CD4-positive, alpha-beta T cell treated with Interleukin-4 for 1 hour (primary cell): ENCODE measurements at places on chromosomes 3 and 15.

GRCh38 chr3:138945709-138946662 is 951 bp downstream of the FOXL2 start:
- DNase-seq: no peak

DNA sequence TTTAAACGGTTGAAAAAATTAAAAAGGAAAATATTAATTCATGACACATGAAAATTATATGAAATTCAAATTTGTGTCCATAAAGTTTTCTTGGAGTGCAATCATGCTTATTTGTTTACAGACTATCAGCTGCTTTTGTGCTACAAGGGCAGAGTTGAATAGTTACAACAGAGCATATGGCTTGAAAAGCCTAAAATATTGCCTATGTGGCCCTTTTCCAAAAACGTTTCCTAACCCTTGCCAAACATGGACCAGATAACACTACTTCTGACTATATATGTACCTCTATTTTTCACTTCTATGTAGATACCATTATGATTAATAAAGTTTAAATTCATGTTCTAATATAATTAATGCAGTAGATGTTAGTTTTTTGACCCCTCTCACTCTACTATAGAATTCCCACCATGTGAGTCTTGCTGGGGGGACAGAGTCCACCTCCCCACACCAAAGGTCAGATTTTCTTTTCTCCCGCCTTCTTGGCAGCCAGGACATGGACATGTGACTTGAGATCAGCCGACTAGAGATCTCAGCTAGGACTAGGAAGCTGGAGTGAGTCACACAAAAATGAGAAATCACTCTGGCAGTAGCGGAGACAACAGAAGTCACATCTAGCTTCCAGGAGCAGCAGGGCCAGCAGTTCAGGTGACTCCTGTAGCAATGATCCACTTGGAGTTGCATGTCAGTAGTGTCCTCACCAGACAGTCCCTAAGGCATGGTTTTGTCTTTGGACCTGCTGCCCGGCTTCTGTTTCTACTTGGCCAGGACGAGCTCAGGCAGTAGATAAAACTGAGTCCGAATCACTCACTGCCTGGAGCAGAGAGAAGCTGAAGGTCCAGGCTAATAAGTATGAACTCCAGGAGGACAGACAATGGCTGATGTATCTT is 22.4 kb downstream of the CIAO2A start:
- DNase-seq: no peak

DNA sequence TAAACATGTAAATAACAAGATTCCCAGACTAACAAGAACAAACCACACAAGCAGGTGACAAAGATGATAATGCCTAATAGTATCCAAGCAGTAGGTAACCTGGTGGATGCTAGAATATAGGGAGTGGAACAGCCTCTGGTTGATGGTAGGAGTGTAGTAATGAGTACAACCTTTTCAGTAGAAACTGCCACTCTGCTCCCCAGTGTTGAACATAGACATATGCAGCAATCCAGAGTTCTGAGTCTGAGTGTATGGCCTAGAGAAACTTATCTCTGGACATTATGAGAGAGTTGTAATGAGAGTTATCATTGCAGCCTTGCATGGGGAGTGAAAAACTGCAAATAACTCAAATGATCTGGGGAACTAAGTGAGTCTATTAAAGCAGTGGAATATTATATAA is 76.1 kb upstream of the ACAD9 start:
- peak; percentile 25 for DNase-seq

- peak; percentile 4 for DNase-seq
Observed at GRCh38 chr3:113223475-113224281, 12.3 kb downstream of the BOC start.

DNA sequence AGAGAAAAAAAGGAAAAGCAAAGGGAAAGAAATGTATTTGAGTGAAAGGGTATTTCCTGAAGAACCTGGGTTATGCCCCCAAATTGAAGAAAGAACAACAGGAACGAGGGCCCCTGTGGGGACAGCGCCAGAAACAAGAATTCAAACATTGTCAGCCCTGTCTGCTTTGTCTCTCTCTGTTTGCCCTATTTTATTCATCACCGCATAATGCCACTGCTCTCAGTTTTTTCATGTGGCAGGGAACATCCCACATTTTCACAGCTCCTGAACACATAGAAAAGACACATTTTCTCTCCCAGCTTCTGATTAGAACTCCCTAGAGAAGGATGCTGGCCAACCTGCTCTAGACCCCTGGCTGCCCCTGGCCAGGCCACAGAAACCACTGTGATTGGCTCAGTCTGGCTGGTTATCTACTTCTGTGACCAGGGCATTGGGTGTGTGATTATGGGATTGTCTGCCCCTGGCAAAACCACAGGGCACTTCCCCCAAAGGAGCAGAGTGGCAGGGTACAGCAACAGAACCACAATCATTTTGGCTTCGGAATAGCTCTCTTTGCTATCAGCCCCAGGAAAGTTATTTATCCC is 31.3 kb upstream of the CCDC54 start:
- no peak for DNase-seq

- no peak for DNase-seq
Observed at GRCh38 chr3:13626396-13626795, 77.5 kb downstream of the FBLN2 start.

- DNase-seq: no peak
Observed at GRCh38 chr3:111712294-111713167, 117.4 kb upstream of the ZBED2 start.

GRCh38 chr3:42651248-42652091 is 2.0 kb upstream of the ZBTB47 start:
- DNase-seq: no peak

DNA sequence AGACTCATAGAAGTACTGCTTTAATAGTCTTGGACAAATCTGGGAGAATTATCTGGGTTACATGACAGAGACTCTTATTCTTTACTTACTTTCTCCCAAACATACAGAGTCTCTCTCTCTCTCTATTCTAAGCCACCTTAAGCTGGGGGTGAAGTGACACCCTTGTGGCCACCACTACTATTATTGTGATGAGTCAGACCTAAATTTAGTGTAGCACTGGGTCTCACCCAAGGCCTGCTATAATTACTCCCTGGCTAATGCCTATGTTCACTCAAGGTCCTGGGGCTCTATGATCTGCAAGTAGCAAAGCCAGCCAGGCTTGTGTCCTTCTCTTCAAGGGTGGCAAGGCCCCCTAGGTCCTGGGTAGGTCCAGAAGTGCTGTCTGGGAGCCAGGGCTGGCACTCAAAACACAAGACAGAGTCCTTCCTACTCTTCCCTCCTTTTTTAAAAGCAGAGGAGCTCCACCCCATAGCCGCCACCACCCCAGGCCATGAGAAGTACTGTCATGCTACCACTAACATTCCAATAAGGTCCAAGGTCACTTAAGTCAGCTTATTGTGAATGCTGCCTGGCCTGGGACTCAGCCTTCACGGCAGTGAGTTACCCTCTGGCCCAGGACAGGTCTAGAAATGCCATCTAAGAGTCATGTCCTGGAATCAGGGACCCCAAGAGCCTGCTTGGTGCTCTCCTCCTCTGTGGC is 183.6 kb downstream of the POLQ start:
- DNase-seq: no peak

DNA sequence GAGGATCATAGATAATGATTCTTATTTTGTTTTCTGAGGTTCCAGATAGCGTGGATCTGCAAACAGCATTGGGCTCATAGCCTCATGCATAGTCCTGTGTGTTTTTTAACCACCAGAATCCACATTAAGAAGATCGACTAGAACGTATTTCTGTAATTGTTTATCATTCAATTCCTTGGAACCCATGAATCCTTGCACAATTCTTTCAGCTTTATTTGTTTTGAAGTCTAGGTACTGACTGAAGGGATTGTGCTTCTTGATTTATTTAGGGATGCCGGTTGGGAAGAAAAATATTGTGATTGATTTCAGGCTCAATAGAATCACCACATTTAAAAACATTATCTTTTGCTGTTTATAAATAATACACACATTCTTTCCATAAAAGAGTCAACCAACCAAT is 314.6 kb upstream of the ZNF717 start:
- DNase-seq: no peak

- DNase-seq: no peak
Observed at GRCh38 chr3:156291272-156292123, 171.1 kb downstream of the KCNAB1 start.

DNA sequence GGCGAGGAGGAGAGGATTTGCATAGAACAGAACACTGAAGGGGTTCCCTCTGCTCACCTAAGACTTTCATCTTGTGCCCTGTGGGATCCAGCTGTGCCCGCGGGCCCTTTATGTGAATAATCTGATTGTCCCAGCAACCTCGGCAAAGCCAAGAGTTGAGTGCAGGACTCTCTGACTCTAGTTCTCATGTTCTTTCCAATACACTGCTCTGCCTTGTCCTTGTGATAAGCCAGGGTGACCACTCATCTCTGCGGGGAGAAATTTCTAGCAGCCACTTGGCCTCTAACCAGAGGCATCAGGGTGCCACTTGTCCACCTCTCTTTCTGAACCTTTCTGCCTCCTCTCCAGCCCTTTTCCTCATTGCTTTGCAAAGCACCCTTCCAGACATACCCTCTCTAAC is 31.8 kb downstream of the AQP9 start:
- DNase-seq: no peak

DNA sequence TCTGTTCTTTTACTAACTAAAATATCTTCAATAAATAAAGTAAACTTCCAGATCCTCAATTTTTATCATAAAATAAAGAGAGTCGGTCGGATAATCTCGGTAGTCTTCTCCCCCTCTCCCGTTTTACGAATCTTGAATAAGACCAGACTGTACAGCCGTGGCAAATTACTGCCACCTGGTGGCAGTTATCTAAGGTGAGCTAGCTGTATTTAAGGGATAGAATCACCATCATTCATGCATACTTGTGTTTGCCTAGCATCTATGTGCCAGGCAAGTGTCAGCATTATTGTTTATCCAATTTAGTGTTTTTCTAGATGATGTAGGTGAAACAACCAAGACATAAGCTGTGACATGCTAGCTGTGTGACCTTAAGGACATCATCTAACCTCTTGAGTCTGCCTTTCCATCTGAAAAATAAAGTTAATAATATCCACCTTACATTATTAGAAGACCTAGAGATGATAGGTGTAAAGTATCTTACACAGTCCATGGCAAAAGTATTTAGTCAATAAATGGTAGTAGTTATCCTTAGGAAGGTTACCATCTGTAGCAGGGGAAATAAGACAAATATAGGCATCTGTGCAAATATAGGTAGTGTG is 21.3 kb downstream of the DUT start:
- DNase-seq: peak; percentile 63

DNA sequence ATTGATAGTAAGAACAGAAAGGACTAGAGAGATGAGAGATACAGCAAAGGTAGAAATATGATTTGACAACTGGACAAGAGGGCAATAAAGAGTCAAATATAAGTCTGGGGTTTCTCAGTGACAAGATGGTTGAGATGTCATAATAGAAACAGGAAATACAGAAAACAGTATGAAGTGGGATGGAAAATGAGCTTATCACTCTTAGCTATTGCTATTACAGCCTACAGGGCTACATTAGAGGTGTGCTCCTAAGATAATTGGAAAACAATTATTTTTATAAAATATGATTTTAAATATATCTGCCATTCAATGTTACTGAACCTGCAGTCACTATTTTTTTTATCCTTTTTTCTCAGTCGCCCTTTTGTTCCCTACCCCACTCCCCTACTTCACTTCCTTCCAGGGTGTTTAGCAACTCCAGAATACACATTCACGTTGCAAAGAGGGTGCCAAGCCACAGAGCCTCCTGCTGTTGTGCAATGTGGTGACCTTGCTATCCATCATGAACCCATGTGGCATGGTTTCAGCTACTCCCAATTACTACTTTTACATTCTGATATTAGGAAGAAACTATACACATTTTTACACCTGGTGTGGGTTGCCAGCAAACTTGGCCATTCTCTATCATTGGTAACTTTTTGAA is 6.0 kb downstream of the NRG4 start:
- peak; percentile 24 for DNase-seq

- no peak for DNase-seq
Observed at GRCh38 chr3:40583691-40584090, 58.9 kb downstream of the ZNF621 start.

DNA sequence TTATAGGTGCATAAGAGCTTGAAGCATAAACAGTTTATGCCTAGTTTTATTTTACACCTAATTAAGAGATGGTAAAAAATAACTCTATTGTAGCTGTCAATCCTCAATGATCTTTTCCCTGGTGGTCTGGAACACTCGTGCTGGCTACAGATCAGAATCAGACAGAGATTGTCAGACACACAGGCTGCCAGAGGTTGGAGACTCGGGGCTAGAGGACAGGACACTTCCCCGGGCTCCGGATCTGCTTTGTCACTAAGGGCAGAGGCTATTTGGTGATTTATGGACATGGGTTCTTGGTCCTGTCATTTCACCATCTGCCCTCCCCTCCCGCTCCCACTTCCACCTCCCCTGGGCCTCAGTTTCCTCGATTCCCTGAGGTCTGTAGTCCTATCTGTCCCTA is 16.5 kb upstream of the FAM174B start:
- no peak for DNase-seq

DNA sequence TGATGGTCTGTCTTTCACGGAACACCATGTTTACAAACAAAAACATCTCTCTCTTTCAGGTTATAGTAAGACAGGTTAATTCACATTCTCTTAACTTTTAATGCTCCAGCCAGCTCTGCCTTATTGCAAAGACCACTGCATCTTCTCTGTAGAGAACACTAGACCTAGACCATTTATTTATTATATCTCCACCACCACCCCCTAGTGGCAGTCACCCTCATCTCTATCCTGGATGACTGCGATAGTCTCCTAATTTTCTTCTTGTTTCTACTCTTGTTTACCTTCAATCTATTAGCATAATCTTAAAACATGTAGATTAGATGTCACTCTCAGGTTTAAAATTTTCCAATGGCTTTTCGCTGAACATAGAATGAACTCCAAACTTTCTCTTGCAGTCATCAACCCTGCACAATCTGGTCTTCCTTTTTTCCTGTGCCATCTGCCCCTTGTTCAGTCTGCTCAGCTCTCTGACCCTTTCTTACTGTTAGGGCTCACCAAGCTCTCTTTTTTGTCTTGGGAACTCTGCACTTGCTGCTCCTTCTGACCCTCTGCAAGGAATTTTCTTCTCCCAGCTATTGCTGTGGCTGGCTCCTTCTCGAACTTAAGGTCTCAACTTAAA is 155.6 kb downstream of the SQOR start:
- DNase-seq: peak; percentile 2

- DNase-seq: no peak
Observed at GRCh38 chr3:12750658-12751071, 8.4 kb downstream of the TMEM40 start.

DNA sequence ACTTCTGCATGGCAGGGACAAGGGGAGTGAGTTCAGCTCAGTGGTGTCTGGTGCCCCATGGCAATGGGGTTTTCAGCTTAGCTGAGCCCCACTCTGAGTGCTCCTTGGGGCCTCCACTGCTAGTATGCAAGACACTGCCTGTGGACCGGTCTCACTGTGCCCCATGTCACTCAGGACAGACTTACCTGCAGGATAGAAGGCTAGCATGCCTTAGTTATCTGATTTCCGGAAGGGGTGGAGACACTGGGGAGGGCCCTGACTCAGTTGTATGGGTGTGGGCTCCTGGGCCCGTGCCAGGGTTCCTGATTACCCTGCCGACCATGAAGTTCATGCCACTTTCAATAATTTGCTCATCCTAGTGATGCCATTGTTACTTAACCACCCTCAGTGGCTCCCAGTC is 4.3 kb upstream of the SLC6A20 start:
- DNase-seq: no peak

- DNase-seq: no peak
Observed at GRCh38 chr3:162491952-162492351, 995.3 kb downstream of the OTOL1 start.
